ENCODE measurements at places on chromosomes 11 and 22.

DNA sequence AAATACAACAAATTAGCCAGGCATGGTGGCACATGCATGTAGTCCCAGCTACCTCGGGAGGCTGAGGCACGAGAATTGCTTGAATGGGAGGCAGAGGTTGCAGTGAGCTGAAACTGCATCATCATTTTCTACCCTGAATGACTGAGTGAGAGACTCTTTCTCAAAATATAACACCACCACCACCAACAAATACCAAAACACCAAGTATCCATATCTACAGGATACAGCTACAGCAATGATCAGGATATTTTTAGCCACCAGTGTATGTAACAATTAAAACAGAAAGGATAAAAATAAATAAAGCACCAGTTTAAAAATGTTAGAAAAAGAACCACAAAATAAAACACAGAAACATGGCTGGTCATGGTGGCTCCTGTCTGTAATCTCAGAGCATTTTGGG is 13.2 kb downstream of the A4GALT start:
- no peak for DNase-seq

DNA sequence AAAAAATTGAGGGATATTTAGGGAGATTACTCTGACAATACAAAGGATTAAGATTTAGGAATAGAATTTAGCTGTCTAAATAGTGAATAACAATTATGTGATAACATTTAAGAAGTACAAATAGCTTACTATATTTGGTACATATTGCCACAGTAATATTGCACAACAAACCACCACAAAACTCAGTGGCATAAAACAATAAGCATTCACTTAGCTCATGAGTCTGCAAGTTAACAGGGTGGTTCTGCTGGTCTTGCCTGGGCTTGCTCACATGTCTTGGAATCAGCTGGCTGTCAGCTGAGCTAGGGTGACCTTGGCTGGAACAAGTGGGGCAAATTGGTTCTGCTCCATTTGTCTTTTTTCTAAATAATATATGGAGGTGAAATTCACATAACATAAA is 115.1 kb downstream of the DCDC1 start:
- DNase-seq, result no peak

DNA sequence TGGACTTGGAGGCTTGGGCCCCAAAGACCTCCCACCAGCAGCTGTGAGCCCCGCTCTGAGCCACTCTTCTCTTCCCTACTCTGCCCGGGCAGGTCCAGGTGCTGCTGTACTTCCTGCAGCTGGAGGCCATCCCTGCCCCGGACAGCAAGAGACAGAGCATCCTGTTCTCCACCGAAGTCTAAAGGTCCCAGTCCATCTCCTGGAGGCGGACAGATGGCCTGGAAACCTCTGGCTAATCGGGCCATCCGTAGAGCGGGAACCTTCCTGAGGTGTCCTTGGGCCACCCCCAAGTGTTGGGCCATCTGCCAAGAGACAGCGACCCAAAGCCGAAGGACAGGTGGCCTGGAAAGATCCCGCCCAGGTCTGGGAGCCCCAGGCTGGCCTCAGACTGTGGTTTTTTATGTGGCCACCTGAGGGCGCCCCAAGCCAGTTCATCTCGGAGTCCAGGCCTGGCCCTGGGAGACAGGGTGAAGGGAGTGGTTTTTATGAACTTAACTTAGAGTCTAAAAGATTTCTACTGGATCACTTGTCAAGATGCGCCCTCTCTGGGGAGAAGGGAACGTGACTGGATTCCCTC is 135.1 kb downstream of the BCR start:
- peak; percentile 17 for DNase-seq

GRCh38 chr11:74681686-74682651 is 49.3 kb downstream of the CHRDL2 start:
- DNase-seq, result no peak

DNA sequence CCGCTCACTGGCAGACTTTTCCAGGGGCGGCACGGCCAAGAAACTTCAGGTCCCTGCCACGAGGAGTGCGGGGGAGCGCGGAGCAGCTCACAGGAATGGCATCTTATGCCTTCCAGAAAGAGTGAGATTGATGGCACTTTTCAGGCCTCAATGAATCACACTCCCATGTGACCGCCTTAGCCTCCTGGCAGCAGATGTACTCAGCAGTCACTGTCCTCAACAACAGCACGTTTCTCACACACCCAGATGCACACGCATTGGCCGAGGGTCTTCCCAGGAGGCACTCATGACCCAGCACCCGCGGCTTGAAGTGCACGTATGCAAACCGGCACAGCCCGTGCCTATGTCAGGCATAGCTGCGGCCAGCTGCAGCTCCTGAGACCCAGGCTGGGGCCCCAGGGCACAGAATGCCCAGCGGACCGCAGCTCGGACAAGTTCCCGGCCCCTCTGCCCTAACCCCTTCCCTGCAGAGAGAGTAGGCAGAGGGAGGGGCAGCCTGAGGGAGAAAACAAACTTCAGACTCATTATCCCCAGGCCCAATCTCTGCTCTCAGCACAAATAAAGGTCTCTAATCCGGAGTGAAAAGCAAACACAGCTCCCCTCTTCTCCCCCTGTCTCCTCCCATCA is 48.3 kb downstream of the RPUSD4 start:
- no peak for DNase-seq

DNA sequence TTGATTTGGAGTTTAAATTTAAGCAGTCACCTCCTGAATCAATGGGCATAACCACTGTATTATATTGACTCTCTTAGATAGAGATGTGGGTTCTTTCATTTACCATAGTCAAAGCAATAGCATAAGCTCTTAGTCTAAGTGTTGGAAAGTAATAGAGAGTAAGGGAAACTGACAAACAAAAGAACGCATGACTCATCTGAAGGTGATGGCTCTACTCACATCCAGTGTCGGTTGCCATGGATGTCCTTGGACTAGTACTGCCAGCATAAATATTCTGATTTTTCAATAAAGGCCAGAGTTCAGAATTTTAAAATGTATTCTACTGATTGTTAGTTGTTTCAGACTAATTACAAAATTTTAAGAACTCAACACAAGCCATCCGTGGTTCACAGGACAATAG is 444.9 kb upstream of the DDI1 start:
- DNase-seq, result no peak

GRCh38 chr11:71156301-71156700 is 96.1 kb downstream of the SHANK2 start:
- DNase-seq, result no peak

DNA sequence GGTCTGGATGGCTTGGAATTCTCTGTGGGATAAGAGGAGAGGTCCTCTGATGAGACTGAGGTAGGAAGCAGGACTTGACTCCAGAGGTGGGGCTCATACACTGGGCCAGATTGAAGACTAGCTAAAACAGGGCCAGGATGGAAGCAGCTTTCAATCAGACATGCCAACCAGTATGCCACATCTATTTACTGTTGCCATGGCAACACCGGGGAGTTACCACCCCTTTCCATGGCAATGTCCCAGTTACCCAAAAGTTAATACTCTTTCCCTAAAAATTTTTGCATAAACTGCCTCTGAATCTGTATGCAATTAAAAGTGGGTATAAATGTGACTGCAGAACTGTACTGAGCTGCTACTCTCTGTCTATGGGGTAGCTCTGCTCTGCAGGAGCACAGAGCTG is 247.5 kb upstream of the ZBED5 start:
- DNase-seq, result no peak

DNA sequence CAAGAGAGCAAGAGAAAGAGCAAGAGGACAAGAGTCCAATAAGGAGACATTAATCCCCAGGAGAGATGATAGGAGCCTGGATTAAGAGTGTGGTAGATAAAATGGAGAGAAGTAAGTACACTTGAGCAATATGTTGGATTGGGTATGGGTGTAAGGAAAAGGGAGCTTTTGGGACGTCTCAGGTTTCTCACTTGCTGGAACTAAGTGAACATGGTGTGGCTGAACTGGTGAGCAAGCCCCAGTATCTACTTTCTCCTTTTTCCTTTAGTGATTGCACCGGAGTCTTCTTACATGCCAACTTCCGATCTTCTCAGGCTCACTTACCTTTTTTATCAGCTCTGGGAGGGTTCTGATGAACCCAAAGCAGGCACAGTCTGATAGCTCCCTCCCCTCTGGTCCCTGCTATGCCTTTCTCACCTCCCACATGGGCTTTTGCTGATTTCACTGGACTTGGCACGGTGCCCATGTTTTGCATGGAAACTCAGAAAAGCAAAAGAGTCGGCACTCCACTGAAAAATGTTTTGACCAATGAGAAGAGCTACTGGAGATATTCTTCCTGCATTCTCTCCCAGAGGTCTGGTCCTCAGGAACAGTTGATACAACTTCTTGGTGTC is 14.5 kb upstream of the APLNR start:
- DNase-seq, result no peak

DNA sequence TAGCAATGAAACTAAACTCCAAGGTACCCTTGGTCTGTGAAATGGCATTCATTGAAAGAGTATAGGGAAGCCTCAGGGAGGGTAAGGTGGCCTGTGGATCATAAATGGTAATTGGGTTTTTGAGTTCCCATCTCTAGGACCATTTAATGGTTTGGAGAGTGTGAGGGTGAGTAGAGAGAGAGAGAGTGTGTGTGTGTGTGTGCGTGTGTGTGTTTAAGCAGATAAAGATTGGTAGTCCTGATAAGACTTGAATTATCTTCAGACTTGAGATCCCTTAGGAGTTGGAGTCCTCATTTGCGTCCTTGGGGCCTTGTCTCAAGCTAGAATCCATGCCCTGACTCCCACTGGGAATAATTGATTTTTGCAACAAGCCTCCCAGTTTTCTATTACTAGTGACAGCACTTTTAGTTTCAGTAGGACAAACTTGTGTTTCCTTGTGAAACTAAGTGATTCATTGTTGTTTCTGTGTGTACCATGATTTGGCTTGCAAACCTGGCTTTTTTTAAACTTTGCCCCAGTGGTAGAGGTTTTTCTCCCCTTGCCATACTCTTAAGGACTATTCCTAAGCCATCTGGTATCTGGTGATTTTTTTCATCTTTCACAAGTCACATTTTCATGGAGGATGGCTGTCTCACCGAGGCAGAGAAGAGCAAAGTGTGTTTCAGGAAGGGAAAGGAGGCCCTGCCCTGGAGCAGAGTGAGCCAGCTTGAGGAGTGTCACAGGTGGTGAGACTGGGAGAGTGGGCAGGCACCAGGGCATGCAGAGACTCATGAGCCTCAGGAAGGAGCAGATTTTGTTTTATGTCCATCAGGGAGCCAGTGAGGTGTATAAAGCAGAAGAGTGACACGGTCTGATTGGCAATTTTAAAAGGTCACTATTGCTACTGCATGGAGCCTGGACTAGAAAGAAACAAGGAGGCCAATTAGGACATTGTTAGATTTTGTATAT is 26.7 kb downstream of the ALKBH3 start:
- no peak for DNase-seq

DNA sequence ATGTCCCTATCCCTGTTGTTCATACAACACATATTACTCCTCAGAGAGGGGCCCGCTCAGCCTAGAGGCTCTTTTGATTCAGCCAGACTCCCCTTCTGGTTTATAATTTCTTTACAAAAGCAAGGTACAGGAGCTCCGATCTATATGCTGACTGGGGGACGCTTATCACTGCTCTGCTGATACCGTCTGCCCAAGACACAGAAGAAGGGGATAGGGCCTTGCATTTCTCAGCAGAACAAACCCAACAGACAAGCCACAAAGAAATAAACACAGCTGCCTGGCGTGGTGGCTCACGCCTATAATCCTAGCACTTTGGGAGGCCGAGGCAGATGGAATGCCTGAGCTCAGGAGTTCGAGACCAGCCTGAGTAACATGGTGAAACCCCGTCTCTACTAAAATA is 109.9 kb upstream of the AKIP1 start:
- no peak for DNase-seq

GRCh38 chr11:78420255-78420764 is 2.7 kb upstream of the GAB2 start:
- DNase-seq, result peak; percentile 38

- no peak for DNase-seq
Observed at GRCh38 chr22:44263547-44263946, 49.2 kb downstream of the SHISAL1 start.

GRCh38 chr11:77379253-77379652 is 77.8 kb upstream of the GDPD4 start:
- DNase-seq, result no peak

DNA sequence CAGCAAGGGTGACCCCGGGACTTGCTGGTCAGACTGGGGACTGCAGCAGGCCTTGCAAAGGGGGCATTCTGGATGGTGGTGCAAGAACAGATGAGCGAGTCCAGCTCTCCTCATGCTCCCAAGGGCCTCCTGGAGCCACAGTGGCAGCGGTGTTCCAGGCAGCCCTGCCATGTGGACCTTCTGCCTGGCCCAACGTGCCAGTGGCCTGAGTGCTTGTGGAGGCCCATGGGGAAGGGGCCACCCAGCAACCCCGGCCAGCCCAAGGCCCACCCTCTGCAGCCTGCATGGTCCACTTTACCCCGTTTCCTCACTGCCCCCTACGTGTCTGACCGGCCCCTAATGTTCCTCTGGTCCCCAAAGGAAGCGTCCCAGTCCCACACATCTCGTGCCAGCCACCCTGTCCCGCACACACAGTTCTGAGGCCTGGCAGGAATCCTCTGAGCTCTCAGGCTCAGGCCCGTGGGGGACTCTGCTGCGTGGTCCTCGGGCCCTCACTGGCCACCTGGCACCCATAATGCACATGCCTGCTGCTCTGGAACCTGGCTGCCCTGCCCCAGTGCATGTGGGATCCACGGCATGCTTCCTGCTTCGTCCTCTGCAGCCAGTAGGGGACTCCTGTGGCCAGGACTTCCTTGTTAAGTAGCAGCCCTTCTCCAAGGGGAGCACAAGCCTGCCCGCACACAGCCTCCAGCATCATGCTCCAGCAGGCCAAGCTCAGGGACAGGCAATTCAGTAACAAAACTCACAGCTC is 85.5 kb downstream of the DGCR2 start:
- DNase-seq, result no peak

DNA sequence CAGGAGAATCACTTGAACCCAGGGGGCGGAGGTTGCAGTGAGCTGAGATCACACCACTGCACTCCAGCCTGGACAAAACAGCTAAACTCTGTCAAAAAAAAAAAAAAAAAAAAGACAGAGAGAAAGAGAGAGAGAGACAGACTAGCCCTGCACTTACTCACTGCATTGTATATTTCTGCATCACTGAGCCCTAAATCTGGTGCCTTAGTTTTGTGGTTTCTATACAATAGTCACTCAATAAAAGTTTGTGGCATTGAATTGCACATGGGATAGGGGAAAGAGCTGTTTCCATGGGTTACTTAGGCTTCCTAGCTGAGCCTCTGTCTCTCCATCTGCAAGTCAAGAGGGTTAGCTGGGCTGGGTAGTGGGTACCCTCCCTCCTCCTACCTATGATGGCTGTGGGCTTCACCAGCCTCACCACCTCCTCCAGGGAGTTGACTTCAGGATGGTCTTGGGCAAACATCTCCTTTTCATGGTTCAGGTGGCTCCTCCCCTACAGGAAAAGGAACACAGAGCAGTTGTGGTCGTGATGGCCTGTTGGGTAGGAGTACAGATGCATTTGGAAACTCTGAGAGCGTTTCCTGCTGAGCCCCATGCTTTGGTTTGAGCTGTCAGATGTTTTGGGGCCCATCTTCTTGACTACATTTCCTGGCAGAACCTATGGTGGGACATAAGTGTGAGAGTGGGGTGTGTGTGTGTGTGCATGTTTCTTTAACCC is 73.2 kb downstream of the CCDC81 start:
- no peak for DNase-seq

- no peak for DNase-seq
Observed at GRCh38 chr11:88164320-88164719, 10.9 kb downstream of the RAB38 start.
